Activated CD8-positive, alpha-beta memory T cell treated with anti-CD3 and anti-CD28 coated beads, Interleukin-2, amount 10 ng/mL, durations not matched to agents 7 days and 5 days (primary cell): ENCODE measurements at places on chromosomes 5 and 9. TPM values are rescaled to one million over a fixed set of nuclear protein-coding genes. Genes with fewer than 3 reads are reported as not detected.

- H3K36me3 ChIP-seq = no peaks in the 10 kb centered on the region
- H3K4me1 ChIP-seq = peaks cover 3% of the 10 kb centered on the region
- no peak for DNase-seq
- no peak overlapping the region for H3K4me3 ChIP-seq
- no peaks in the 10 kb centered on the region for H3K27me3 ChIP-seq
Observed at GRCh38 chr5:149323210-149323609, 22.1 kb upstream of the GRPEL2 start.

- no peak for DNase-seq
- H3K27me3 ChIP-seq = no peaks in the 10 kb centered on the region
Observed at GRCh38 chr9:78939311-78940065, 632.3 kb upstream of the TLE4 start.

- no peaks in the 10 kb centered on the region for H3K36me3 ChIP-seq
- peaks cover 29% of the 10 kb centered on the region for H3K27me3 ChIP-seq
- no peak overlapping the region for H3K27ac ChIP-seq
- H3K4me3 ChIP-seq = no peak overlapping the region
- H3K4me1 ChIP-seq = no peaks in the 10 kb centered on the region
Observed at GRCh38 chr5:72035831-72036230, 71.4 kb upstream of the MAP1B start.

GRCh38 chr9:33676746-33677505 is 118.4 kb upstream of the PRSS3 start:
- no peak for DNase-seq
- H3K36me3 ChIP-seq = peaks cover 3% of the 10 kb centered on the region
- peaks cover 8% of the 10 kb centered on the region for H3K4me1 ChIP-seq
- peak overlapping the region; percentile 73 for H3K4me3 ChIP-seq
- no peak overlapping the region for H3K27ac ChIP-seq
- H3K27me3 ChIP-seq = peaks cover 78% of the 10 kb centered on the region

- H3K36me3 ChIP-seq = peaks cover 35% of the 10 kb centered on the region
- no peak overlapping the region for H3K4me3 ChIP-seq
- H3K27me3 ChIP-seq = no peaks in the 10 kb centered on the region
- H3K4me1 ChIP-seq = peaks cover 39% of the 10 kb centered on the region
- no peak overlapping the region for H3K27ac ChIP-seq
Observed at GRCh38 chr5:34914671-34915138, 599 bp downstream of the RAD1 start.

Gene SUB1
- total RNA-seq = 528 TPM
